Stimulated activated CD8-positive, alpha-beta memory T cell treated with anti-CD3 and anti-CD28 coated beads, Interleukin-4, amount 100 ng/mL, for 1 hour (primary cell): ENCODE measurements at places on chromosomes 16 and 17.

DNA sequence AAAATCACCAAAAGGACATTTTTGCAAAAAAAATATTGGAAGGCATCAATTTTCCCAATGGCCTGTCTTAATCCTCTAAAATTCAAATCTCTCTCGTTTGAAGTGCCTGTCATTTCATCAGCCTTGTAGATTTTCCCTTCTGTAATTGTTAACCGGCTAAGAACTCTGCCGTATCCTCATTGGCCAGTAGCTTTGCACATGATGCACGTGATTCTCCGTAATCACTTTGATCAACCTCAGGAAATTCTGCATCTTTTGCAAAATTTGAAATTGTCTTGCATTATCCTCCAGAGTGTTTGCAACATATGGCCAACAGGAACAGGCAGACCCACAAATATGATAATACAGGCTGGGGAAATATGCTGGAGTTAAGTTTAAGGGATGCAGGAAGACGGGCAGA is 184.2 kb upstream of the RPL38 start:
- no peak for DNase-seq

GRCh38 chr16:8982816-8983215 is 19.1 kb upstream of the USP7 start:
- no peak for DNase-seq

DNA sequence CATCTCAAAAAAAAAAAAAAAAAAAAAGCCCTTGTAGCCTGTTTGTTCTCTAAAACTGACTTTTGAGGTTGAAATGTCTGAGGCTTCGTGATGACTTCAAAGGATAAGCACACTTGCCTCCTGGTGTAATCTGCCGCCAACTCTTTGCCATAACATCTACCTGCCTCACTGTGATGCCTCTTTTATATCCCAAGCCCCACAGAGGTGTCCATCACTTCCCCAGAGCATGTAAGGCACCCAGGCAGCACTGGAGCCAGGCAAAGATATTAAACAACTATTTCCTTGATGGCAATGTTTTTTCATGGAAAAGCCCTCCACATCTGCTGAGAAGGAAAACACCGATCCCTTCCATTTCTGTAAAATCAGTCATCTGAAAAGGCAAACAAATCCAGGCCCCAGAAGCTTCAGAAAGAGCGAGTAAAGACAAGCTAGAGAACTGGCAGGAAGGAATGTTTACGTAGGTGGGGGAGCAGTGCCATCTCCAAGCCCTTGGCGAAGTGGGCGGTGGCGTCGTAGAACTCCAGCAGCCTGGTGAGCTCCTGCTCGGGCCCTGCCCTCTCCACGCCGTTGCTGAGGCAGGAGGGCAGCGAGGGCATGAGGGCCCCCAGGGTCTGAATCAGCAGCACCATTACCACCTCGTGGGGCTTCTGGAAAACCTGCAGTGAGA is 28.6 kb downstream of the COG7 start:
- DNase-seq: no peak

GRCh38 chr16:4179020-4179419 is 62.8 kb upstream of the ADCY9 start:
- DNase-seq: no peak

GRCh38 chr17:64223283-64223682 is 39.8 kb downstream of the TEX2 start:
- no peak for DNase-seq

- DNase-seq: no peak
These were observed 377 bp downstream of the SLC13A5 start for GRCh38 chr17:6712854-6713129.

DNA sequence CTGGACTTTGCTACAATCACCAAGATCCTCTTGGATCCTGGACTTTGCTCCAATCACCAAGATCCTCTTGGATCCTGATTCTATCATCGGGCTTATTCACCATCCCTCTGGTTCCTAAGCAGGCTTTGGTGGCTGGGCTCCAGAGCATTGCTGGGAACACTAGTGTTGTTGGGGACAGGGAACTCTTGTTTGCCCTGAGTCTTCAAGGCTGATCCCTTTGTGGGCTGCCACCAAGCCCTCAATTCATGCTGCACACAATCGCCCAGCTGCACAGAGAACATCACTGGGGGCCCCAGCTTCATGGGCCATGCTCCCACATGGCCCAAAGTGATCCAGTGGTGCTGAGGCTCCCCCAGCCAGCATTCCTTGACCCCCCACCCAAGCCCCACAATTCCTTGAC is 88.3 kb downstream of the TMEM132E start:
- DNase-seq: no peak

DNA sequence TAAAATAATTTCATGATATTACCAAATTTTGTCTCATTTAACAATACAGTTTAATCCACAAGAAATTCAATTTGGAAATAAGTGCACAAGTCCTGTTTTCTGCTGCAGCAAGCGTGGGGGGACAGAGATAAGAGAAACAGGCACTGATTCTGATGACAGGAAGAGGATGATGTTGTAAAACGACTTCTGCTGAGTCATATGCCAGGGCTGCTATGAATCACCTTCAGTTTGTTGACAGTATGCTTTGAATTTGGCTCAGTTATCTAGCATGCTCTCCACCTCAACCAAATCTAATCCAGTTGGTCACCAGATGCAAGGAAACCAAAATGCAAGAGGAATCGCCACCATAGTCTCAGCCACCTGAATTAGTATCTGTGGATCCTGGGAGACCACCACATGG is 244.1 kb upstream of the MON1B start:
- DNase-seq: no peak

- DNase-seq: no peak
These were observed 12.5 kb downstream of the CYB5B start for GRCh38 chr16:69436896-69437295.

DNA sequence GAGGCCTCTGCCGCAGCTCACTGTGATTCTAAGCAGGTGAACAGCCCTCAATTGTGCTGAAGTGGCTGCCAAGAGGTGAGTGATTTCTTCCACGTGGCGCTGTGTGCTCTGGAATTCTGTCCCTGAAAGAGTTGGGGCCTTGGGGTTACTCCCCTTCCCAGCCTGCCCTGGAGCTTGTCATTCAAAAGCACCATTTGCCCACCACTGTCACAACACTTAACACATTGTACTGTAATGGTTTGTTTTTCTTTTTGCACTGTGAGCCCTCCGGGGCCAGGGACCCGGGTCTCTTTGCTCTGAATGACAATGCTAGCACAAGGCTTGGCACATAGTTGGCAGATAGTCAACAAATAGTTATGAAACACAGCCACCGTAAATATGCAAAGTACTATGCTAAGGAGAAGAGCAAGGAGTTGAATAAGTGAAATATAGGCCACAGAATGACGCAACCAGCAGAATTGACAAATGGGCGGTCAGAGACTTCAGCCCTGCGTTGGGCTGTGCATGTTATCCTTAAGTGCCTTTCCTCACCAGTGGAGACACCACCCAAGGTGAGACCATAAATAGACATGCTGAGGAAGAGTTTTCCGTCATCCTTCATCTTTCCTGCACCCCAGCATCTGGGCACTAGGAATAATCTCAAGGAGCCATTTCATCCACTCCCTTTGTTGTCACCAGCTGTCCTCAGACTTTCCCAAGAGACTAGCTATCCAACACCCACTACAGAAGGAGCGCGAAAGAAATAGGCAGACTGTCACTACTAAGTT is 112.0 kb upstream of the DNAH9 start:
- no peak for DNase-seq

DNA sequence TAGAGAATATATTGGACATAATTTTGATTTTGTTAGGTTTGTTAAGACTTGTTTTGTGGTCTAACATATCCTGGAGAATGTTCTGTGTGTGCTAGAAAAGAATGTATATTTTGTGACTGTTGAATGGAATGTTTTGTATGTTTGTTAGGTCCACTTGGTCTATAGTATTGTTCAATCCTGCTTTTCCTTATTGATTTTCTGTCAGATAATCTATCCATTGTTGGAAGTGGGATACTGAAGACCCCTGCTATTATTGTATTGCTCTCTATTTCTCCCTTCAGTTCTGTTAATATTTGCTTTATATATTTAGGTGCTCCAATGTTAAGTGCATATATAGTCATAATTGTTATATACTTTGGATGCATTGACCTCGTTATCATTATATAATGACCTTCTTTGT is 33.0 kb upstream of the NKD1 start:
- no peak for DNase-seq

GRCh38 chr16:12256921-12257320 is 280.4 kb downstream of the SNX29 start:
- DNase-seq: no peak

DNA sequence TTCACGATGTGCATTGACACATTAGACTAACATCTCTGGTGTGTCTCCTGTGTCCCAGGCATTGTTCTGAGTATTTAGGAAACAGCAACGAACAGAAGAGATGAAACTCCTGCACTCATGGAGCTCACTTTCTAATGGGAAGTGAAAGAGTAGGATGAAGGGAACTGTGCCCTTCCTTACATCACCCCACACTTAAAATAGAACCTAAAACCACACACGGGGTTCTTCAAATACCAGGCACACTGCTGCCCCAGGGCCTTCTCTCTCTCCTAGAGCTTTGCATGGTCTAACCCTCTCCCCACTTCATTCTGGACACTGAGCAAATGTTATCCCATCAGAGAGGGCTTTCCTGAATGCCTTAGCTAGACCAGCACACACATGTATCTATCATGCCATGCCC is 33.7 kb downstream of the TRIM25 start:
- DNase-seq: no peak

- no peak for DNase-seq
These were observed 13.9 kb downstream of the GNGT2 start for GRCh38 chr17:49196520-49196919.

DNA sequence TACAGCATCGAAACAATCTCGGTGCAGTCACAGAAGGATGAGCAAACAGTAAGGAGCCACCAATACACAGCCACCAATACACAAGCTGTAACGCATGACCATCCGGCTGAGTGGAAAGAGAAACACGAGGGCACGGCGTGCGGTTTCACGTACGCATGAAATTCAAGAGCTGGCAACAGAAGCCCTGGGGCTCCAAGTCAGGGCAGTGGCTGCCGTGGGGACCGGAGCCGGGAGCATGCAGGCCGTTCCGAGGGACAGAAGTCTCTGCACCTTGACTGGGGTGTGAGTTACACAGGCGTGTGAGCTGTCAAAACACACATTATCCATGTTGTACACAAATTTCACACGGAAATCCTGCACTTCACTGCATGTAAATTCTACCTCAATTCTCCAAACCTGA is 50.6 kb upstream of the METRNL start:
- no peak for DNase-seq

DNA sequence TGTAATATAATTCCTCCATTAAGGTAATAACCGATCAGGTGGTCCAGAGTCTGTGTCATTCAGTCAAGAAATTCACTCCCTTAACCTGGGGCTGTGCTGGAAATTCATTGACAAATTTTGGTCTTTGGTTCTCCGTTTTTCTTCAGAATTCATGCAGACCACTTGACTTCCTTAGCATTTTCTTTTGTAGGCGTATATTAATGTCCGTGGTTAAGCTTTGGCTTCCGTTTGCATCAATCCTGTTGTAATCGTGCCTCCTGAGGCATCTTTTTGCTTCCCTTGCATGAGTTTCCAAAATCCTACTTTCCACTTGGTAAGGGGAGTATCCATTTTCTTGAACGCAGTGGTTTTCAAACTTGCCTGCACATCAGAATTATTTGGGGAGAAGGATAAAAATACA is 9.0 kb downstream of the LRRC37B start:
- no peak for DNase-seq

- DNase-seq: no peak
These were observed 30.4 kb downstream of the ENGASE start for GRCh38 chr17:79104898-79105600.

GRCh38 chr16:87864331-87864989 is 4.8 kb downstream of the SLC7A5 start:
- DNase-seq: no peak

- DNase-seq: no peak
These were observed 3.3 kb upstream of the INPP5K start for GRCh38 chr17:1519678-1520077.

DNA sequence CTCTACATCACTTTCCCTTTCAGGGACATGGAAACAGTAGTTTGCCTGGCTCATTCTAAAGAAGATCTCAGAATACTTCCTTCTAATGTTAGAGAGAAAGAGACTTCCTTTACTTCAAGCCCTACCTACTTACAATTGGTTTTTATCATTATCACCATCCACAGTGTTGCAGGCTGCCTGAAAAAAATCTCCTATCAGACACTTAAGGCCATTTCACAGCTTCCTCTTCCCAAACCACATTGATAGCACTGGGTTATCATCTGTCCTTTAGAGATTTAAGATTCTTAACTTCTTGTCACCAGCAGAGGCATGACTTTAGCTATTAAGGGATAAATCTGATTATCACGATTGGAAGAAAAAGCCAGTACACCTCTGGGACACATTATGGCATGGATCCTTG is 178.5 kb upstream of the TBX2 start:
- no peak for DNase-seq

GRCh38 chr17:1904273-1905182 is 74.7 kb downstream of the RPA1 start:
- DNase-seq: no peak

DNA sequence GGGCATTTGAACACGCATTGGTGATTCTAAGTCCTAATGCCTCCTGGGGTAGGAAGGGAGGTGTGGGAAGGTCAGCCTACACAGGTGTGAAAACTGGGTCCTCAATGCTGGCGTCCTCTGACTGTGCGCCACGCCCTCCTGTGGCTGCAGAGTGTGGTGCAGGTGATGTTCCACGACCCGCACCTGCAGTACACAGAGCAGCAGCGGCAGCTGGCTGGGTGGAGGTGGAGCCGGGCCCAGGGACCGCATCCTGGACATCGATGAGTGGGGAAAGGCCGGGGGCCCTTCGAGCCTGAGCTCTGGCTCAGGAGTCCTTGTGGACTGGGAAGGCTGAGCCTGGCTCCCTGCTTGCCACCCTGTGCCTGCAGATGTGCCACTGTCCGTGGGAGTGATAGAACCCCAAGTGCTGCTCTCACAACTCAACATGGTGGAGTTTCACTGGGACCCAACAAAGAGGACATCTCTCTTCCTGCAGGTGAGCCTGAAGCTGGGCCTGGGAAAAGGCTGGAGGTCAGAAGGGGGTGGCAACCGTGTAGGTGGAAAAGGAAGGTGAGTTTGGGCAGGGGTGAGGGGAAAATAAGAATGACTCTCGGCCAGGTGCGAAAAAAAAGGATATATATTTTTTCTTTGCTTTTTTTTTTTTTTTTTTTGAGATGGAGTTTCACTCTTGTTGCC is 14.0 kb upstream of the STAC2 start:
- DNase-seq: no peak

- no peak for DNase-seq
These were observed 212.5 kb upstream of the XYLT1 start for GRCh38 chr16:17683281-17683680.

DNA sequence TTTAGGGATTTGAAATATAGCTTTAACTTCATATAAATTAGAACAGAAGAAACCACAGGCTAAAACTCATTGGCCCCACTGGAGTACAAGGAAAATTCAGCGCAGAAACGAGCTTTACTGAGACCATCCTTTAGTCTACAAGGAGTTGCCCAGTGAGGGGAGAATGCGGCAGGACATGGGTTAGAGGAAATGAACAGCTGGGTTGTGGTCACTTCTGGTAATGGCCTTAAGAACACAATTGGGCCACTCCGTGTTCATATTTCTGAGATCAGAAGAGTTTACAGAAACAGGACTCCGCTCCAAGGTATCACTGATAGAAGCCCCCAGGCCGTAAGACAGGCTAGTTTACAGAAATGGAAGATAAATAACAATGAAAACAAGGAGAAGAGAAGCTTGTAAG is 188.3 kb downstream of the ZFHX3 start:
- DNase-seq: no peak
